NCI-H446 (cell line): ENCODE measurements at places on chromosomes 16 and 17.

- DNase-seq: no peak
Observed at GRCh38 chr16:85570213-85570734, 42.8 kb upstream of the GSE1 start.

GRCh38 chr16:74829637-74830036 lies 55.0 kb upstream of the FA2H start:
- no peak for DNase-seq

- DNase-seq: no peak
Observed at GRCh38 chr16:27452569-27453493, 50.9 kb downstream of the IL21R start.

DNA sequence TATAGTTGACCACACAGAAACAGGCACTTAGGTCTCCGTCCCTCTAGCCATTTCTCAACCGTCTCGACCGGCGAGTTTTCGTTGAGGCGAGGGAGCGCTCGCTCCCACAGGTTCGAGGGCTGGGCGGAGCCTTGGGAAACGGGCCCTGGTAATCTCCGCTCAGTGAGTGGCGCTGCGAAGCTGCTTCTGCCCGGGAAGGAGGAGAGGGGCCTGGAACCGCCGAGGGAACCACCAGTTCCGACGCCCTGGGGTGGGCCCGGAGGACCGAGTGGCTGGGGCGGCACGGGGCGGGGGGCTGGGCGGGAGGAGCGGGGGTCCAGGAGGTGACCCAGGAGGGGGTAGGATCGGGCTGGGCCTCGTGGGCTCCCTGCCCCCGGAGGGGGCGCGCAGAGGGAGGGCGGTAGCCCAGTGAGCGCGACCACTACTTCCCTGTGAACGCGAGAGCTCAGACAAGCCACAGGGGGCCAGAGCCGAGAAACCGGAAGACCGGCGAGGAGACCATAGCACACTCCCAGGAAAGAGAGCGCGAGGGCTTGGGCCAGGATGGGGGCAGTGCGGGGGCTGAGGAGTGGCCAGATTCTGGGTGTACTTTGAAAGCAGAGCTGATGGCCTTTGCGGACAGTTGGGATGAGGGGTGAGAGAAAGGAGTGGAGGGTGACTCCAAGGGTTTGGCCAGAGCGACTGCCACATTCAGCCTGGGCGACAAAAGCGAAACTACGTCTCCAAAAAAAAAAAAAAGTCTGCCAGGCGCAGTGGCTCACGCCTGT lies 29.9 kb upstream of the ARL4D start:
- DNase-seq: no peak

- no peak for DNase-seq
Observed at GRCh38 chr17:39937447-39937846, 9.9 kb downstream of the LRRC3C start.

- DNase-seq: no peak
Observed at GRCh38 chr17:33291248-33292200, 1.6 kb downstream of the ASIC2 start.

- peak; percentile 9 for DNase-seq
Observed at GRCh38 chr16:8655184-8655717, 19.2 kb upstream of the ABAT start.

GRCh38 chr16:79013930-79014660 lies 586.4 kb downstream of the MAF start:
- DNase-seq: no peak

- peak; percentile 55 for DNase-seq
Observed at GRCh38 chr16:10521681-10522274, 58.6 kb downstream of the EMP2 start.

DNA sequence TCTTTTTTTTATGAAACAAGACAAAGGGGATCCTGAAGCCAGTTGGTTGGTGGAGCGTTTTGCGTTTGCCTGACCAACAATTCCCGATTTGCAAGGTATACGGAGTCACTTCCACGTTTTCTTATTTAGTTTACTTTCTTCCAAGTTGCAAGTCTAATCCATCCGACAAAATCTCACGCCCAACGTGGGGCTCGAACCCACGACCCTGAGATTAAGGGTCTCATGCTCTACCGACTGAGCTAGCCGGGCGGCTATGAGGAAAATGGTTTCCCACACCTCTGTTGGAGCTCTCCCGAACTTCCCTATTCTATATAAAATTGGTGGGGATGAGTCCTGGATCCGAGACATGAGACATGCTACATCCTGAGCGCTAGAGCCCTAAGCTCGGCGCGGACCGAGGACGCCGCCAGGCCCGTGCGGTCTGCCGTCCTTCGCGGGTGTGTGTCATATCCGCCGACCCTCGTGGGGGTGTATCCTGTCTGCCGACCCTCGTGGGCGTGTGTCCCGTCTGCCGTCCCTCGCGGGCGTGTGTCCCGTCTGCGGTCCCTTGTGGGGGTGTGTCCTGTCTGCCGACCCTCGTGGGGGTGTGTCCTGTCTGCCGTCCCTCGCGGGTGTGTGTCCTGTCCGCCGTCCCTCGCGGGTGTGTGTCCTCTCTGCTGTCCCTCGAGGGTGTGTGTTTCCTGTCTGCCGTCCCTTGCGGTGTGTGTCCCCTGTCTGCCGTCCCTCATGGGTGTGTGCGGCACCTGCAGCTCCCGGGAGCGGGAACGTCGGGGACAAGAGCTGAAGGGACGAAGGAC lies 22.6 kb downstream of the ZNF213 start:
- peak; percentile 77 for DNase-seq

GRCh38 chr17:17784657-17785267 lies 52.0 kb downstream of the SREBF1 start:
- no peak for DNase-seq

GRCh38 chr16:31108035-31108793 lies at the start of gene BCKDK:
Gene BCKDK, plus strand, starts transcription at chr16:31108386. Its CDS starts 838 bp downstream, at chr16:31109224.
- DNase-seq: peak; percentile 79

GRCh38 chr17:50144845-50145531 lies 5.5 kb downstream of the PPP1R9B start:
- no peak for DNase-seq

- no peak for DNase-seq
Observed at GRCh38 chr17:21368545-21369246, 7.5 kb upstream of the KCNJ12 start.

GRCh38 chr16:68324336-68324735 lies 13.5 kb downstream of the PRMT7 start:
- DNase-seq: no peak

DNA sequence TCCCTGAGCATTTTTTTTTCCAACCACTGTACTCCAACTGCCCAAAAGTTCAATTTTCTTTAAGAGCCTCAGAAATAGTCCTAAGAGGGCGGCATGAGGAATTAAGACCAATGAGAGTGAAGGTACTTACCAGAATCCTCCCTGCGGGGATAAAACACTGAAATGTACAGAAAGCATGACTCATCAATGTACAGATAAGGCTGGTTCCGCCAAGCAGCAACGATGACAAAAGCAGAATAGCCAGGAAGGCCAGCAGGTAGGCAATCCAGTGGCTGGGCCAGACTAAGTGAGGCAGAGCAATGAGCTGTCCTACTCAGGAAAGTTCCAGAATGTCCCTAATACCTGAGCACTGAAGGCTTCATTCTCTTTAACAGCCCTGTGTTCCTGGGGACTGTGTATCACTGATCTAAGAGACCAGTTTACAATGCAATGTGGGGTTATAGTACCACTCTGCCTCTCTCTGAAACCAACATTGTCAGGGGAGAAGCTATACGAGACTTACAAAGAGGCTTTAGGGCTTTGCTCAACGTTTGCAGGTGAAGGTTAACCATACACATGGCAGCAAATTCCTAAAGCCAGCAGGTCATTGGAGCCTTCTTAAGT lies 11.0 kb upstream of the GPR139 start:
- no peak for DNase-seq

DNA sequence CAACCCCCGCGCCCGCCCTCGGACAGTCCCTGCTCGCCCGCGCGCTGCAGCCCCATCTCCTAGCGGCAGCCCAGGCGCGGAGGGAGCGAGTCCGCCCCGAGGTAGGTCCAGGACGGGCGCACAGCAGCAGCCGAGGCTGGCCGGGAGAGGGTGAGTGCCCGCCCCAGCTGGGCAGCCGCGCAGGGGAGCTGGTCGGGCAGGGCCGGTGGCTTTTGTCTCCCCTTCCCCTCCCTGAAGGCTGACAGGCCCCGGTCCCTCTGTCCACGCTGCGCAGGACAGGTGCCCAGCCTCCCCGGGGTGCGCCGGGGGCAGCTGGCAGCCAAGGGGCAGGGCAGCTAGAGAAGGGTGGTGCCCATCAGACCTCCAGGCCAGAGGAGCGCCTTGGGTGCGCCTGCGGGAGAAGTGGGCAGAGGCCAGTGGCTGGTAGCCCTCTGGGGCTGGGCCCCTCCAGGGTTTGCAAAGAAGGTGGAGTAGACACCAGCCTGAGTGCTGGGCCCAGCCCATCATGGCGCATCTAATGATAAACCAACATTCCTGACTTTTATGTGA lies 278 bp downstream of the ITGB4 start:
- DNase-seq: no peak

GRCh38 chr16:30896261-30896888 lies at the start of gene CTF1:
Gene CTF1, plus strand, starts transcription at chr16:30896614. Its CDS starts 30 bp downstream, at chr16:30896644.
- no peak for DNase-seq

GRCh38 chr17:42010898-42011516 lies 6.2 kb downstream of the DNAJC7 start:
- no peak for DNase-seq

DNA sequence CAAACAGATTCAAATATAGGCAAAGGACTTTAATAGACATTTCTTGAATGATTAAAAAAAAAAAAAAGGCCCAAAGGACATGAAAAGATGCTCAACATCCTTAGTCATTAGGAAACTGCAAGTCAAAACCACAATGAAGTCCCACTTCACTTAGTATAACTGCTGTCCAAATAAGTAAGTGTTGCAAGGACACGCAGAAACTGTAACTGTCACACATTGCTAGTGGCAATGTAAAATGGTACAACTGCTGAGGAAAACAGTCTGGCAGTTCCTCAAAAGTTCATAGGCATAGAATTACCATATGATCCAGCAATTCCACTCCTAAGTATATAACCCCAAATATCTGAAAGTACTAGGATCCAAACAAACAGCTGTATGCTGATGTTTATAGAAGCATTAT lies 112.7 kb downstream of the BRIP1 start:
- no peak for DNase-seq

- peak; percentile 45 for DNase-seq
Observed at GRCh38 chr16:87853411-87854052, 15.8 kb downstream of the SLC7A5 start.

DNA sequence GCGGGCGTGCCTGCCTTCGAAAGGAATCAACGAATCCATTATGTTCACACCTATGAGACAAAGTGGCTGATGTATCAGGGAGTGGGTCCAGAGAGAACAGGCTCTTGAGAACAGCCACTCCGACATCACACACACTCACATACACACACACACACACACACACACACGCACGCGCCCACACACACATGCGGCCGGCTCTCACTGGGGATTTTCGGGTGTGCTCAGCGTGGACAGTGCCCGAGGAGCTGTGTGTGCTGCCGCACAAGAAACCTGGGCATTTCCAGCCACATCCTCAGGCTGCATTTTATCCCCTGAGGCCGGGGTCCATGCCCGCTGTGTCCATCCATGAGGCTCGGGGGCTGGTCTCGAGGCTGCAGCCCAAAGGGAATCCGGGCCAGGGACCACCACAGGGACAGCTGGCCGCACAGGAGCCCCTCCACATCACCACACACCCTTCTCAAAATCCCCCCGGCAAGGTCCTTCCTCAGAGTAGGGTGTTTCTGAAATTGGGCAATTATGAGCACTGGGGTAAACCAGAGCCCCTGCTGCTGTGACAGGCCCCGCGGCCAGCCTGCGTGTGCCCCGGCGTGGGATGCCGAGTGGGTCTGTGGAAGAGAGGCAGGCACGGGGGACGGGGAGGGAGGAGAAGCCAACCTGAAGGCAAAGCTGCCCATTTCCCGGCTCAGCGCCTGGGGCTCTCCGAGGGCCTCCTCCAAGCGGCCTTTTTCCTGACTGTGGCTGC lies 24.8 kb downstream of the MRM3 start:
- no peak for DNase-seq

DNA sequence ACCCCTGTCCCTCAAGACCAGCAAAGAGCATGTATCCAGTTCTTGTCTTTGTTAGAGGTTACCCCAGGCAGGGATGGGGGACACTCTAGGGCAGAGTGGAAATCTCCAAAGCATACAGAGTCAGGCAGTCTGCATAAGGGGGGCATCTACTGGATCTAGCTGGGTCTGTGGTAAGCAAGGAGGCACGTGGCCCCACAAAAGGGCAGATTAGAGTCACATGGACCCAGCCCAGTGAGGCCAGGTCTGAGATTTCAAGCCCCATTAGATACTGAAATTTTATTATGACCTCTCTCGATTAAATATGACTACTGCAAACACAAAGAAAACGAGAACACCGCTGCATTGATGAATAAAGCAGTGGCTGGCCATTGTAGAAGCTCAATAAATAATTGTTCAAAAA lies 1.6 kb upstream of the GPR139 start:
- no peak for DNase-seq
